ENCODE measurements at places on chromosomes 2 and 18.

GRCh38 chr18:79804130-79804787, 6.5 kb downstream of the KCNG2 start:
- no peak for DNase-seq

- DNase-seq = no peak
Observed at GRCh38 chr18:22268641-22269128, 99.3 kb downstream of the GATA6 start.

DNA sequence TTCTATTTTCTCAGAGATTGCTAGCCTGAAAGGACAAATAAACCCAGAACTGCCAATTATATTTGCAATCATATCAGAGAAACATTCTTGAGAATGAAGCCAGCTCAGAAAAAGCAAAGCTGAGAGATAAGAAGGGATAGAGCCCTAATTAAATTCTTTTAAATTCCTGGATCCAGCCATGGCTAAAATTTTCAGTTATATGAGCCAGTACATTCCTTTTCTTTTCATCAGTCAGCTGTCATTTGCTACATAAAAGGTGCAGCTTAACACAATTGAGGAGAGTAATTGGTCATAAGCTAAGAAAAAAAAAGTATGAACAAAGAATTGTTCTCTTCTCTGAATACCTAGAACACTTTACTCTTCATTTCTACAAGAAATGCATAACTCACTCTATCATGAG, 303.5 kb upstream of the FIGN start:
- no peak for DNase-seq

- DNase-seq = no peak
Observed at GRCh38 chr2:151922845-151923666, 94.8 kb upstream of the ARL5A start.

GRCh38 chr18:37247497-37248161, 318.0 kb downstream of the CELF4 start:
- DNase-seq = no peak

DNA sequence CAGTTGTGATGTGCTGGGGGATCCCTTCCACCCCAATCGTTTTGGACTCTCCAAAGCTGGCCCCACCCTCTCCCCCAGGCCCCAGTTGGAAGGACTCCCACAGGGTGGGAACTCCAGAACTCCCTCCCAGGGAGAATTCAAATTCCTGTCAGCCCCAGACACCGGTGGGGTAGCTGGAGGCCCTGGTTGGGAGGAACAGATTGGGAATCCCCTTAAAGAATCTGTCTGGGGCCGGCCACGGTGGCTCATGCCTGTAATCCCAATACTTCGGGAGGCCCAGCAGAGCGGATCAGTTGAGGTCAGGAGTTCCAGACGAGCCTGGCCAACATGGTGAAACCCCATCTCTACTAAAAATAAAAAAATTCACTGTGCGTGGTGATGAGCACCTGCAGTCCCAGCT, 155.5 kb downstream of the ANKRD36C start:
- DNase-seq = no peak

All from astrocyte of the cerebellum (primary cell).